Endodermal cell (in vitro differentiated cells): ENCODE measurements at places on chromosomes 5 and 9.

- no peak for DNase-seq
- H3K4me3 ChIP-seq, result no peak overlapping the region
Observed at GRCh38 chr5:92215116-92215515, 832.0 kb upstream of the ARRDC3 start.

- no peak overlapping the region for H3K27ac ChIP-seq
- H3K4me3 ChIP-seq, result peak overlapping the region; percentile 83
- H3K4me1 ChIP-seq, result no peaks in the 10 kb centered on the region
- peak; percentile 80 for DNase-seq
Observed at GRCh38 chr5:115179394-115180164, 9.9 kb upstream of the TRIM36 start.

DNA sequence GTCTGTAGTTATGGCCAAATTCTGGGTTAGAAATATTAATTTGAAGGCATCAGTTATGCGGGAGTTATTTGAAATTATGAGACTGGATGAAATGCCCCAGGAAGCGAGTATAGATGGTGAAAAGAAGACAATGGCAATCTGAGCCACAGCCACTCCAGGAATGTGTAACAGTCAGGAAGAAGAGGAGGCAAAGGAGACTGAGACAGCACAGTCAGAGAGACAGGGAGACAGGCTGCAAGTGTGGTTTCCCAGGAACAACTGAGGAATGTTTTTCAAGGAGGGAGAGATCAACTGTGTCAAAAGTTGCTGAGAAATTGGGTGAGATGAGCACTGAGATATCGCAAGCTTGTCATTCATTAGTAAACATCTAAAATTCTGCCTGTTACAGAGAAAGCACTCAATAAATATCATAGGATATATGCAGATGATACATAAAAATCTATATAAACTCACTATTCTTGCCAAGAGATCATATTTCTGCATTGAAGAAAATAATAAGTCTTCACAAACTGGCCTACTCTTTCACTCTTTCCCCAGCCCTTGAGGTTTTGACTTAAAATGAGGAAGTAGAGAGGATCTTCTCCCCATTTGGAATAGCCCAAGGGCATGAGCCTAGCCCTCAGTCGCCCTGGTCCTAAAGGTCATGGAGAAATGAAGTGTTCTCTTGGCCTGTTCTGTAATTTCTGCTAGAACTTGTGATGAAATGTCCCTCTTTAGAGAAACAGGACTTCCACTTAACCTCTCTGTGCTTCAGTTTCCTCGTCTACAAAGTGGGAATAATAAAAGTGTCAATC, 48.5 kb upstream of the RLN1 start:
- no peaks in the 10 kb centered on the region for H3K4me1 ChIP-seq
- H3K4me3 ChIP-seq, result no peak overlapping the region
- no peaks in the 10 kb centered on the region for H3K36me3 ChIP-seq

DNA sequence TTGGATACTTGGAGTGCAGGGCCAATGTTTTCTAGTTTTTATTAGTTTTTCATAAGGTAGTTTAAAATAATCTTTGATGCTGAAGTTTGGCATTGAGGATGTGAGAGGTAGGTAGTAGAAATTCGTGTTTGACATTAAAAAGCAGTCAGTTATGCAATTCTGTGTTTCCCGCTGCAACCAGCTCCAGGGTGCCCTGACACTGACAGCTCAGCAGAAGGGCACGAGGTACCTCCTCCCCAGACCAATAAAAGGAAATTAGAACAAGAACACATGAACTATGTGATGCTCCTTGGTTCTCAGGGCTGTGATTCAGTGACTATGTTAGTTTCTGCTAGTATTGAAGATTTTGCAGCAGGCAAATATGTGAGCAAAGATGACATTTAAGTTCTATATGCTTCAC, 40.2 kb downstream of the NSUN2 start:
- no peak overlapping the region for H3K27ac ChIP-seq
- H3K36me3 ChIP-seq, result peaks cover 15% of the 10 kb centered on the region
- DNase-seq, result peak; percentile 12
- no peak overlapping the region for H3K4me3 ChIP-seq
- H3K27me3 ChIP-seq, result no peaks in the 10 kb centered on the region

DNA sequence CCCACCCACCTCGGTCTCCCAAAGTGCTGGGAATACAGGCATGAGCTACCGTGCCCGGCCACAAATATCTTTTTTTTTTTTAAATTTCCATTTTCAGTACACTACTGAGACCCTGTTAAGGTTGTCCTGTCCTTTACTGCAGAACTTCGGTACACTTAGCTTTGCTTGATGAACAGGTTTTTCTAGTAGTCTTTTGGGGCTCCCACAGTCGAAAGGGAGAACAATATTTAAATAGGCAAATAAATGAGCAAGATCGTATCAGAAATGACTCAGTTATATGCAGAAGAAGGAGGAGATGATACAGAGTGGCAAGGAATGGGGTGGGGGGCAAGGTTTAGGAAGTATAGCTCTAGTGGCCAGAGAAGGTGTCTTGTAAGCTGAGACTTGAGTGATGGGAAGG, 52.7 kb downstream of the MSX2 start:
- no peak overlapping the region for H3K27ac ChIP-seq
- no peak overlapping the region for H3K4me3 ChIP-seq
- no peak for DNase-seq
- H3K36me3 ChIP-seq, result no peaks in the 10 kb centered on the region
- H3K27me3 ChIP-seq, result no peaks in the 10 kb centered on the region

- peaks cover 30% of the 10 kb centered on the region for H3K27me3 ChIP-seq
- no peak overlapping the region for H3K27ac ChIP-seq
- no peaks in the 10 kb centered on the region for H3K4me1 ChIP-seq
- H3K4me3 ChIP-seq, result no peak overlapping the region
- no peak for DNase-seq
- no peaks in the 10 kb centered on the region for H3K36me3 ChIP-seq
Observed at GRCh38 chr9:33633636-33634035, 109.6 kb downstream of the ANKRD18B start.

DNA sequence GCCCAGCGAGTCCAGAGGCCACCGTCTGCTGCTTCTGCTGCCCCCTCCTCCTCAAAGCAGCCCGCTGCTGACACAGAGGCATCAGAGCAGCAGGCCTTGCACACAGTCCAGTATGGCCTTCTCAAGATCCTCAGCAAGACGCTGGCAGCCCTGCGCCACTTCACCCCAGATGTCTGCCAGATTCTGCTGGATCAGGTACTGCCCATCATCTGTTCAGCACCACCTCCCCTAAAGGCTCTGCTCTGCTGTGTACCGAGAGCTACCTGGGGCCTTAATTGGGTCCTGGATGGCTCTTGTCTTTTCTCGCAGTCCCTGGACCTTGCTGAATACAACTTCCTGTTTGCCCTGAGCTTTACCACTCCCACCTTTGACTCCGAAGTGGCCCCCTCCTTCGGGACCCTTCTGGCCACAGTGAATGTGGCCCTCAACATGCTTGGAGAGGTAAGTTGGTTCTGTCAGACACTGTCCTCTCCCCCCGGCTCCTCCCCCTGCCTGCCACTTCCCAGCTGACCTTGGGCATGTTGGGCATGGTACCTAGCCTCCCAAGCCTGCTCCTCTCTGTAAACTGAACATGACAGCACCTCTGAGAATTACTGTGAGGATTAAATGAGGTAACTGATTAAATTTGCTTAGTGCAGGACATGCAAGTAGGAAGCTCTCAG, 22.7 kb downstream of the SH3GLB2 start:
- DNase-seq, result peak; percentile 50
- peak overlapping the region; percentile 32 for H3K27ac ChIP-seq
- no peaks in the 10 kb centered on the region for H3K4me1 ChIP-seq
- H3K36me3 ChIP-seq, result peaks cover 57% of the 10 kb centered on the region
- no peak overlapping the region for H3K4me3 ChIP-seq

GRCh38 chr5:83509540-83509939, 38.0 kb downstream of the VCAN start:
- no peak overlapping the region for H3K4me3 ChIP-seq
- no peaks in the 10 kb centered on the region for H3K27me3 ChIP-seq
- peaks cover 23% of the 10 kb centered on the region for H3K36me3 ChIP-seq
- no peaks in the 10 kb centered on the region for H3K4me1 ChIP-seq
- peak overlapping the region; percentile 32 for H3K27ac ChIP-seq
- no peak for DNase-seq

DNA sequence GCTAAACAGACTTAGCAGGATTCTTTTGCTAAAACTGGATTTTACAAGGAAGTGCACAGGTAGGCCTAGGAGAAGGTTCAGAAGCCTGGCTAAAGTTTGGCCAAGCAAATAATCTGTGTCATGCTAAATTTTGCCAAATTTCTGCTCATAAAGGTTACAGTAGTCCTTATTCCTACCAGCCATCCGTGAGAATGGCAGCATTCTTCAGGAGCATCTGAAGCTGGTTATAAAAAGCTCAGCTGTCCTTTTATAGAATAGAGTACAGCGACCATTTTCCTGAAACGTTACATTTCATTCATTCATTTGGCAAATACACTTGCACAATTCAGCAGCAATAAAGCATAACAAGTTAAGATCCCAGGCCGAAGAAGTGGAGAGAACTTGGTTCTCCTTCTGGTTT, 6.9 kb downstream of the GSN start:
- H3K27me3 ChIP-seq, result no peaks in the 10 kb centered on the region
- H3K36me3 ChIP-seq, result no peaks in the 10 kb centered on the region
- H3K4me3 ChIP-seq, result no peak overlapping the region
- no peak overlapping the region for H3K27ac ChIP-seq
- no peaks in the 10 kb centered on the region for H3K4me1 ChIP-seq
- no peak for DNase-seq

GRCh38 chr5:144126707-144127106, 43.8 kb downstream of the YIPF5 start:
- DNase-seq, result no peak
- no peaks in the 10 kb centered on the region for H3K27me3 ChIP-seq
- H3K4me3 ChIP-seq, result no peak overlapping the region
- peaks cover 5% of the 10 kb centered on the region for H3K4me1 ChIP-seq

- no peak for DNase-seq
- H3K36me3 ChIP-seq, result no peaks in the 10 kb centered on the region
- peaks cover 14% of the 10 kb centered on the region for H3K4me1 ChIP-seq
- no peak overlapping the region for H3K4me3 ChIP-seq
- H3K27ac ChIP-seq, result no peak overlapping the region
Observed at GRCh38 chr9:91532325-91532724, 108.7 kb upstream of the NFIL3 start.

DNA sequence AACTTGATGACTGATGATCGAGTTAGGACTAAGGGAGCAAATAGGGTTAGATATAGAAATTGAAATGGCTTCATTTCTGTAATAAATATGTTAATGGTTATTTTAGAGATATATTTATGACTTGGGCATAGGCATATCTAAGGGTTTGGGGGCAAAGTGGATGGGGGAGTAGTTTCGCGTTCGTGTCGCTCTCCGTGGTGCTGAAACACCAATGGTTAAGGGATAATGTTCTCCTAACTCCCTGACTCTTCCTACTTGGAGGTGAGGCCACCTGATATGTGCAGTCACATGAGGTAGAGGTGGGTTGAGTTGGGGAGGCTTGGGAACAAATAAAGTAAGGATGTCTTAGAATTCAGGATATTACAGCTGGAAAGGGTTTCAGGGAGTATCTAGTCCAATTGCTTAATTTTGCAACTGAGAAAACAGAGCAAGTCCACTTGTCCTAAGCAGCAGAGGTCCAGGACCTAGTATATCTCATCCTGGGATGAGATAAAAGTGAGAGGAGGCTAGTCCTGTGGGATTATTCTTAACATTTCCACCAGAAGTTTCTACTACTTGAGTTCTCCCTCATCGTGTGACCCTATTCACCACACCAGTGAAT, 44.0 kb upstream of the MAP1B start:
- DNase-seq, result peak; percentile 87
- H3K4me3 ChIP-seq, result no peak overlapping the region
- no peaks in the 10 kb centered on the region for H3K36me3 ChIP-seq
- peaks cover 10% of the 10 kb centered on the region for H3K4me1 ChIP-seq

GRCh38 chr5:74895906-74896305, 29.7 kb upstream of the FAM169A start:
- H3K4me3 ChIP-seq, result no peak overlapping the region
- no peak for DNase-seq

- no peak overlapping the region for H3K27ac ChIP-seq
- H3K27me3 ChIP-seq, result peaks cover 45% of the 10 kb centered on the region
- no peaks in the 10 kb centered on the region for H3K36me3 ChIP-seq
- no peaks in the 10 kb centered on the region for H3K4me1 ChIP-seq
- peak overlapping the region; percentile 68 for H3K4me3 ChIP-seq
Observed at GRCh38 chr9:35616681-35617459, 1.3 kb downstream of the CD72 start.

DNA sequence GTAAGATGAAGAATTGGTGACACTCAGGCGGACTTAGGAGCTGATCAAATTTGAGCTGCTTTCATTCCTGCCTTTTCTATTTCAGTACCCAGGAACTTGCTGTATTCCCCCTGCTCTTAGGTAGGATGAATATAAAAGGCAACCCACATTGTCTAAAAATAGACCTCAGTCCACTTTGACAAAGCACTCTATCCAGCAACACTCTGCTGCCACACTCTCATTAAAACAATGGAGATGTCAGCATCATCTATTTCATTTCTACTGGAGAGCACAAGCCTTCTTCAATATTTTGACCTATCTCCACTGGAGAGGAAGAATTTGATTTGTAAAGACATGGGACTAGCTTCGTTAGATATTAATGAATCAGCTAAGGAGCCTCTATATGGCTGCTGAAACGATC, 468.4 kb downstream of the PTPRD start:
- H3K4me1 ChIP-seq, result no peaks in the 10 kb centered on the region
- H3K4me3 ChIP-seq, result no peak overlapping the region
- no peaks in the 10 kb centered on the region for H3K27me3 ChIP-seq
- H3K36me3 ChIP-seq, result no peaks in the 10 kb centered on the region
- DNase-seq, result no peak

DNA sequence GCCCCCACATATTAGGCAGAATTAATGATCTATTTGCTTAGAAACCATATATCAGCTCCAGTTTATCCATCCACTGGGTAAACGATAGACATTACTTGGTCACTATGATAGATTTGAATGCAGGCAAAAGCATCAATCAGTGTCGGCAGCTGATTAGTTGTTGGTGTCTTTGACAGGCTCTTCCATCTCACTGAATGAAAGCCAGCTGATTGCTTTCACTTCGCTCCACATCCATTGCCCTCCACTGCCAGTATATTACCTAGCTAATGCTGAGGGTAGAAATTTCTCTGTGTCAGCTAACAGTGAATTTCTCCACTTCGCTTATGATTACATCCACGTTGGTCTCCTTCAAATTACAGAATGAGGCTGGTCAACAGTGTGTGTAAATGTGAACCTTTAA, 821.3 kb upstream of the TYRP1 start:
- no peak overlapping the region for H3K27ac ChIP-seq
- no peak for DNase-seq
- H3K4me3 ChIP-seq, result no peak overlapping the region
- no peaks in the 10 kb centered on the region for H3K27me3 ChIP-seq
- H3K4me1 ChIP-seq, result no peaks in the 10 kb centered on the region

- H3K27ac ChIP-seq, result no peak overlapping the region
- no peak for DNase-seq
- H3K4me1 ChIP-seq, result no peaks in the 10 kb centered on the region
Observed at GRCh38 chr5:31192442-31192841, 1.0 kb upstream of the CDH6 start.

- H3K27ac ChIP-seq, result no peak overlapping the region
- H3K4me1 ChIP-seq, result no peaks in the 10 kb centered on the region
- H3K4me3 ChIP-seq, result no peak overlapping the region
- no peak for DNase-seq
- H3K27me3 ChIP-seq, result no peaks in the 10 kb centered on the region
Observed at GRCh38 chr5:165809914-165810313, 2304.5 kb downstream of the MAT2B start.

GRCh38 chr5:101163088-101163487, 260.0 kb upstream of the ST8SIA4 start:
- no peak overlapping the region for H3K4me3 ChIP-seq
- no peak for DNase-seq
- H3K36me3 ChIP-seq, result no peaks in the 10 kb centered on the region
- H3K27ac ChIP-seq, result no peak overlapping the region
- H3K4me1 ChIP-seq, result no peaks in the 10 kb centered on the region
